Occipital lobe (tissue), 3 donors: ENCODE measurements at places on chromosomes 16 and 17.

GRCh38 chr17:62822080-62822904 is 14.2 kb upstream of the MARCHF10 start:
- DNase-seq: no peak

GRCh38 chr16:71711789-71712188 is 12.7 kb downstream of the PHLPP2 start:
- no peak for DNase-seq

DNA sequence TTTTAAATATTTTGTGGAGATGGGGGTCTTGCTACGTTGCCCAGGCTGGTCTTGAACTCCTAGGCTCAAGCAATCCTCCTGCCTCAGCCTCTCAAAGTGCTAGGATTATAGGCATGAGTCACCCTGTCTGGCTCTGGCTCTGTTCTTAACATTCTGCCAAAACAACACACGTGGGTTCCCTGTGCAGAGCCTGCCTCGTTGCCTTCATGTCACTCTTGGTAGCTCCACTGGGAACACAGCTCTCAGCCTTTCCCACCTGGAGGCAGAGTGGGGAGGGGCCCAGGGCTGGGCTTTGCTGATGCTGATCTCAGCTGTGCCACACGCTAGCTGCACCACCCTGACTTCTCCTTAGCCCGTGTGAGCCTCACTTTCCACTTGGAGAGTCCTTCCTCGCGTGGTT is 19.3 kb downstream of the CRISPLD2 start:
- no peak for DNase-seq

DNA sequence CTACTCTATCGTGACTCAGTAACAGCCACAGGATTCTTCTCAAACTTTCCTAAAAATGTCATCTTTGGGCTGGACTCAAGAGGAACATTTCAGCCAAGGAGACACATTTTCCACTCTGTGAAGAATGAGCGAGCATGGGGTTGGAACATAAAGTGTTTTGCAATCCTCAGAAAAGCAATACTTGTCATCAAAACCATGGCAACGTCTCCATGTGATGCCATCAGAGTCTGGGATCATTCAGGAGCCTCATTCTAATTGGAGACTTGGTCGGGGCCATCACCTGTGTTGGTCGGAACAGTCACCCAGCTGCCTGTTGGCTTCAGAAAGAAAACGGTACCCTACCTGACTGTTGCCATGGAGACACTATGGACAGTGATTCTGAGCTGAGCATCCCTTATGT is 25.5 kb downstream of the MYOCD start:
- peak; percentile 11 for DNase-seq

- no peak for DNase-seq
These were observed 11.0 kb upstream of the PLCG2 start for GRCh38 chr16:81767987-81768592.

DNA sequence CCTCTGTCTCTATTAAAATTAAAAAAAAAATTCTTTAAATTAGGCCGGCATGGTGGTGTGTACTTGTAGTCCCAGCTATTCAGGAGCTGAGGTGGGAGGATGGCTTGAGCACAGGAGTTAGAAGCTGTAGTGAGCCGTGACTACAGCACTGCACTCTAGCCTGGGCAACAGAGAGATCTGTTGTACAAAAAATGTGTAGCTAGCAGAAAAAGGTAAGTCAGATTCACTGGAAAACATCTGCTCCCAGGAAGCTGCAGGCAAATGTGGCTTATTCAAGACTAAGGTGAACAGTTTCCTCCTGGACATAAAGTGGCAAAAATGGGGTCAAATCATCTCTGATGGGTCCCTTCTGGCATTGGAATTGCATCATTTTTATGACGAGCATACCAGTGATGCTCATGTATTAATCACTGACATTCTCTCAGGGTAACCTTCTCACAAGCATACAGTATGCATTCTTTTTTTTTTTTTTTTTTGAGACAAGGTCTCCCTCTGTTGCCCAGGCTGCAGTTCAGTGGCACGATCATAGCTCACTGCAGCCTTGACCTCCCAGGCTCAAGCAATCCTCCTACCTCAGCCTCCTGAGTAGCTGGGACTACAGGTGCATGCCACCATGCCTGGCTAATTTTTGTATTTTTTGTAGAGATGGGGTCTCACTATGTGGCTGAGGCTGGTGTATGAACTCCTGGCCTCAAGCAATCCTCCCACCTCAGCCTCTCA is 48.7 kb downstream of the CPPED1 start:
- no peak for DNase-seq

DNA sequence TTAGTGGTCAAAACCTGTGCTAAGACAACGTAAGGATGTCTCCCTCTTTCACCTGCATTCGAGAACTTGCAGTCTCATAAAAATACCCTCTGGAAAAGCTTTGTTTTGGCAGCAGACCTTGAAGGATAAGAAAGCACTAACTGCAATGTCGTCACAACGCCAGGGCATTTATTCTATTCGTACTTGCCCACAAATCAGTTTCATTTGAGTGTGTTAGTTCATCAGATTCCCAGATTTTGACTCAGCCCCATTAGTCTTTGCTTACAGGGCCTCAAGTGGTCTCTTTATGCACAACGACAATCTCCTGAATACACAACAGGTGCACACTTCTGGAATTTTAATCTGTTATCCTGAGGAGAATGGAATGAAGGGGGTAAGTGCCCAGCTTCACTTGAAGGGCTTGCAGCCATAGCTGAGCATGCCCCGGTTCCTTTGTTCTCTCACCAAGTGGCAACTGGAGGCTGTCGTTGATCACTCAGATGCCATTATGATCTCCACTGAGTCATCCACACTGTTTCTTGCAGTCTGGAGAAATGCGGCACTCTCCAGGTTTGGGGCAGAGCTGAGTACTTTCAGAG is 58.8 kb downstream of the CLEC19A start:
- DNase-seq: no peak

DNA sequence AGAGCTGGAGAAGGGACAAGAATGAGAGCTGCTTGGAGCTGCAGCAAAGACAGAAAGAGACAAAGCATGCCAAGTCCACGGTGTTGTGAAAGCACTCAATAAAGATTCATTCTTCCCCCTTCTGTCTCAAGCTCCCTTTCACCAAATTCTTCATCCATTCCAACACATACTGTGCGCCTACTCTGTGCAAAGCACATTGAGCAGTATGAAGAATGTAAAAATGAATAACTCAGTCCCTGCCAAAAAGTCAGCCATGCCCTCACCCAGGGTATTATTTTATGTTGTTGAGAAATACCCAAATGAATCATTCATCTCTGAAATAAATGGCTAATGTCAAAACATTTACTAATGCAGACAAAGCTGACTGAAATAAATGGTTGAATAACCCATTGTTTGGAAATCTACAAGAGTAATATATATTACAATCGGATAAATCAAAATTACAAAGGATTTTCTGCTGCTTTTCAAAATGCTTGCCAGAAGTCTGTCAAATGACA is 282.9 kb upstream of the IRX5 start:
- no peak for DNase-seq

DNA sequence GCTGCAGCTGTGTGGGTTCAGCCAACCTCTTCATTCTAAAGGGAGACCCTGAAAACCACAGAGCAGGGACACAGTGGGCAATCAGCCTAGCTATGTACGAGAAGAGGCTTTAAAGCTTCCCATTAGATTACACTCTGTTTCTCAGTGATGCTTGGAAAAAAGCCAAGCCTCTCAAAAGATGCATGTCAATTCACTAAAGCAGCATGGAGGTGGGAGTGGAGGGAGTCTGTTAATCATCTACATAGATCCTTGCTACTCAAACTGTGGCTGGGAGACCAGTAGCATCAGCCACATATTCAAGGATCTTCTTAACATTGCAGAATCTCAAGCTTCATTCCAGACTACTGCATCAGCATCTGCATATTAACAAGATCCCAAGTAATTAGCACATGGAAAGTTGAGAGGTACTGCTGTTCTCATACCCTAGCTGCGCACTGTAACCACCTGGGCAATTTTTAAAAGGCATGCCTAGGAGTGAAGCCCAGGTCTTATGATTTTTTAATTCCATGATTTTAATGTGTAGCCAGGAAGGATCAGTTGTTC is 305.9 kb downstream of the PMP22 start:
- no peak for DNase-seq

- DNase-seq: no peak
These were observed 307.2 kb upstream of the MYOCD start for GRCh38 chr17:12358477-12358876.

DNA sequence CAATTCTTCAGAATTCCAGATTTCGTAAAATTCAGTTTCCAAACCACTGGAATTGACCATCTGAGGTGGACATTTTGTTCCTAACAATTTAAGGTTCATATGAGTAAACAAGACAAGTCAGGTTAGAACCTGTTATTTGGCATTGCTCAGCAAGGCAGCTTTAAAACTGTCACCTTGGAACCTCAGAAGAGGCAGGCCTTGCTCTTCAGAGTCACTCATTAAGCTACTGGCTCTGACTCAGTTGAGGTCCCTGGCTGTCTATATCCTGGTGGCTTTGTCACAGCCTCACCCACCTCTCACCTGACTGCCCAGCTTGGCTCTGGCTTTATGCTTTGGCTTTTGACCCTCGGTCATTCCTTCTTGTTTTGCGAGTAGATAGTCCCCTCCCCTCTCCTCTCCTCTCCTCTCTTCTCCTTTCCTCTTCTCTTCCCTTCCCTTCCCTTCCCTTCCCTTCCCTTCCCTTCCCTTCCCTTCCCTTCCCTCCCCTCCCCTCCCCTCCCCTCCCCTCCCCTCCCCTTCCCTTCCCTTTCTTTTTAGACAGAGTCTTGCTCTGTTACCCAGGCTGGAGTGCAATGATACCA is 238.4 kb downstream of the SHISA9 start:
- DNase-seq: no peak

DNA sequence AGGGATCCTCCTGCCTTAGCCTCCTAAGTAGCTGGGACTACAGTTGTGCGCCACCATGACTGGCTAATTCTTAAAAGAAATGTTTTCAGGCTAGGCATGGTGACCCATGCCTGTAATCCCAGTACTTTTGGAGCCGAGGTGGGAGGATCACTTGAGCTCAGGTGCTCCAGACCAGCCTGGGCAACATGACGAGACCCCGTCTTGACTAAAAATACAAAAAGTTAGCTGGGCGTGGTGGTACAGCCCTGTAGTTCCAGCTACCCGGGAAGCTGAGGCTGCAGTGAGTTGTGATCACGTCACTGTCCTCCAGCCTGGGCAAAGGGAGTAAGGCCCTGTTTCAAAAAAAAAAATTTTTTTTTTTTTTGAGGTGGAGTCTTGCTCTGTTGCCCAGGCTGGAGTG is 173.1 kb downstream of the SEC14L1 start:
- no peak for DNase-seq

- no peak for DNase-seq
These were observed 217.0 kb upstream of the CIBAR2 start for GRCh38 chr16:85329059-85329812.

- no peak for DNase-seq
These were observed 3.5 kb upstream of the MTHFSD start for GRCh38 chr16:86558355-86559193.

DNA sequence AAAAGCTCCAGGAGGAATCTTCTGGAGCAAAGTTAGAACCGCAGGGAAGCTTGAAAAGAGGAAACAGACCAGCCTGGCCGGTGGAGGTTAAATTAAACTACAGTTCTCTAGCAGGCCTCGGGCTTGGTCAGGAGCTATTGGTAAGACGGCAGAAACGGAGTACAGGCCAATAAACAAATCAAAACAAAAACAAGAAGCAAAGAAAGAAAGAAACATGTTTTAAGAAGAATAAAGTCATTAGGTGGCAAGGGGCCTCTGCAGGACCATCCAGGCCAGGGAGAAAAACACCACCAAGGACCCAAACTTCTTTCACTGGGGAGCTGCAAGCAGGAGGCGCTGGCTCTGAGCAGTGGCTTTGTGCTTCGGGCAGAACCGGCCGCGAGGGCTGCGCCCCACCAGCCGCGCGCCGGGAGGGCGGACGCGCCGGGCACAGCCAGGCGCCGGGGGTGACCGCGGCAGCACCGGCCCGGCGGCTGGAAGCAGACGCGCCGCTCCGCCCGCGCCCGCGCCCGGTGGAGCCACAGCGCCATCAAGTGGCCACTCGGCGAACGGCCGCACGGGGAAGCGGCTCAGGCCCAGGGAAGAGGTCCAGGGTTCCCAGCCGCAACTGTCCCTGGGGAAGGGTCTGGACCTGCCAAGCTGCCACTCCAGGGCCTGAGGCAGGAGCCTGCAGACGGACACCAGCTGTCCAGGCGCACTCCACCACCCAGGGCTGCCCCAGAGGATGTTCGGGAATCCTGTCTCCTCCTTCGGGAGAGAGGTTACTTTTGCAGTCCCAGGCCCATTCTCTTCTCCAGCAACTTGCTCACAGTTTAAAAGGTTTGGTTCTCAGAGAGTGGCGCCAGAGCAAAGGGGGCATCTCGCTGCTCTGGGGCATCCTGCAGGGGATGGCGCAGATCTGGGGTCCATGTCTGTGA is 419.4 kb downstream of the SOX9 start:
- DNase-seq: peak; percentile 63

DNA sequence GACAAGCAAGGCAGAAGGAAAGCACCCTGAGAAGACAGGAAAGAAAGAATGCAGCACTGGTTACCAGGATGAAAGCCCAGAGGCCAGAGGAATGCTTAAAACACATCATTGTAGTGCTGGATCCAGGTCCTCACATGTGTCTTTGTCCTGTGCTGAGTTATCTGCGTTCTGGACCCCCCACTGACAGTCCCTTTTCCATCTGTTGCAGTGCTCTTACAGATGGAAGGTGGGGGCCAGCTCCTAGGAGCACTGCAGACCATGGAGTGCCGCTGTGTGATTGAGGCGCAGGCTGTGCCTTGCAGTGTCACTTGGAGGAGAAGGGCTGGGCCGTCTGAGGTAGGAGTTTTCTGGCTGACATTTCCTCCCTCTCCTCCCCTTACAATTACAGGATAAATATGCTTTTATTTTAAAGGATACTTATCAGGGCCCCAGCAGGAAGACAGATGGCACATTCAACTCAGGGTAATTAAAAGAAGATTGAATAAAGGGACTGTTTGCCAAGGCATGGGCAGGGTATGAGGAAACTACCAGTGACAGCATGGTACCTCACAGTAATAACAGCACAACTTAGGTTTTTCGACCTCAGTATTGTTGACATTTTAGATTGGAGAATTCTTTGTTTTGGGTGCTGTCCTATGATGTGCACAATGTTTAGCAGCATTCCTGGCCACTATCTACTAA is 3.0 kb downstream of the EME1 start:
- DNase-seq: no peak

GRCh38 chr16:51470492-51470891 is 319.4 kb upstream of the SALL1 start:
- no peak for DNase-seq

- DNase-seq: no peak
These were observed at the start of gene IKZF3 for GRCh38 chr17:39863918-39864746. TSS of gene IKZF3 (minus strand) at chr17:39864312. CDS start at chr17:39864126, 186 bp downstream.

- DNase-seq: no peak
These were observed 2.0 kb downstream of the TRIM47 start for GRCh38 chr17:75876190-75876937.

- DNase-seq: no peak
These were observed 130.2 kb upstream of the CHMP6 start for GRCh38 chr17:80861418-80861815.

GRCh38 chr16:56916571-56917403 is 15.2 kb upstream of the HERPUD1 start:
- DNase-seq: no peak
